ENCODE measurements at places on chromosomes 16 and 17.

- DNase-seq = no peak
Observed at GRCh38 chr16:12853972-12854371, 47.4 kb upstream of the SHISA9 start.

DNA sequence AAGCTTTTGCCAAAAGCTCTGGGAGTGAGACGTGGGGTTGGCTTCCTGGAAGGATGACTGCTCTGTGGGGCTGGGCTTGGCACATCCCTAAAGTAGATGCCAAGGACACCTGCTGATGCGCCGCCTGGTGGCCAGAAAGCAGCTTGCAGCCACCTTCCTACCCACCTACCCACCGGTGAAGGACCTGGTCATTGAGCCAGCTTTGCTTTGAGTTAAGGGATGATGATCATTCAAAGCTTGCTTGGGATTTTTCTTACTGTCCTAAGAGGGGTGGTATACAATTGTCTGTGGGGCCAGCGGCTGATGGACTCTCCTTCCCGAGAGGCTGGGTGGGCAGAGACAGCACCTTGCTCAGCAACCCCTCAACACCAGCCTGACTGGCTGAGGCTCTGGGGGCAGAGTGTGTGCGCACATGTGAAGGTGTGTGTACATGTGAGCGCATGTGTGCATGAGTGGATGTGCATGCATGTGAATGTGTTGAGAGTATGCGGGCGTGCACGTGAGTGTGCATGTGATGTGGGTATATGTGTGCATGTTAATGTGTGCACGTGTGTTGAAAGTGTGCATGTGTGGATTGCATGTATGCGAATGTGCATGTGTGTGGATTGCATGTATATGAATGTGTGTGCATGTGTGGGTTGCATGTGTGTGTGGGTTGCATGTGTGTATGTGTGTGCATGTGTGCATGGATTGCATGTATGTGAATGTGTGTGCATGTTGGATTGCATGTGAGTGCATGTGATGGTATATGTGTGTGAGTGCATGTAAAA is 18.6 kb downstream of the C1QTNF1 start:
- peak; percentile 55 for DNase-seq

DNA sequence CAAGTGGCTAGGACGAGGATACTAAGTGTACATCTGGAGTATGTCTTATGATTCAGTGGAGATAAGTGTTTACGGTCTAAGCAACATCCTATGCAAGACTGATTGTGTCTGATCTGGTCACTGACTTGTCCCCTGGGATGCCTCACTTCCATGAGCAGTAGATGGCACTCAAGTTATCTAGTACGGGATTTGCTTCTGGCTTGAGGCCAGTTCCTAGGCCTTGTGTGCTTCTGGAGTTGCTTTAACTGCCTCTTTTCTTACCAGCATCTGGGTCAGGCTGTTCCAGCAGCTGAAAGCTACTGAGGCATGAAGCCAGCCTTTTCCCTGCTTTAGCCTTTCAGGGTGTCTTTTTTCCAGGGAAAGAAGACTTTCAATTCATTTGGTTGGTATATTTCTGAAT is 23.0 kb downstream of the SUPT6H start:
- DNase-seq = no peak

GRCh38 chr17:31561469-31562375 is 170.2 kb downstream of the RAB11FIP4 start:
- no peak for DNase-seq

GRCh38 chr17:49333804-49334203 is 28.2 kb downstream of the ZNF652 start:
- no peak for DNase-seq

Measured in effector CD8-positive, alpha-beta T cell (primary cell).